ENCODE measurements at places on chromosomes 2 and 18. TPM values are rescaled to one million over a fixed set of nuclear protein-coding genes. Genes with fewer than 3 reads are reported as not detected.

Gene IMMT
- polyA plus RNA-seq = 107 TPM

DNA sequence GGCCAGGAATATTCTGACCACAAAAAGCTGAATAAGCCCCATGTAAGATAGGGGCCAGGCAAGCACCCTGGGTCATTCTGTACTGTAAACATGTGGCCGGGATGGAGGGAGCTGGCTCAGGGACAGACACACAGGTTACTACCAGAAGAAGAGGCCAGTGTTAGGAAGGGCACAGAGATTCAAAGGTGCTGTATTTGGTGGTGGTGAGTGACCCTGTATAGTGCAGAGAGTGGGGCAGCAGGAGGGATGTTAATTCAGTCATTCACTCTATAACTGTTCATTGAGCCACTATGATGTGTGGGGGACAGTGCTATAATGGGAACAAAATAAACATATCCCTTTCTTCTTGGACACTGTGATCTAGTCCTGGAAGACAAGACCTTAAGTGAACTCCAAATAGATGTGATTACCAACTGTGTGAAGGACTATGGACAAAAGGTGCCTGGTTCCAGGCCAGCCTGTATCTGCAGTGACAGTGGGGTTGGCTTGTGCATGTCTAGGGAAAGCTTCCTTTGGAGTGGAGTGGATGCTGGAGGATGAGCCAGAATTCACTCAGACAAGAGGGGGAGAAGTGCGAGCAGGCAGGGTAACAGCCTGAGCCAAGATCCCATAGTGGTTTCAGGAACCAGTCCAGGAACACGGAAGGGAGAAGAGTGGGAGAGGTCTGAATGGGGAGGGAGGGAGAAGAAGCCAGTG, 8.3 kb downstream of the MOCOS start:
- DNase-seq = no peak

DNA sequence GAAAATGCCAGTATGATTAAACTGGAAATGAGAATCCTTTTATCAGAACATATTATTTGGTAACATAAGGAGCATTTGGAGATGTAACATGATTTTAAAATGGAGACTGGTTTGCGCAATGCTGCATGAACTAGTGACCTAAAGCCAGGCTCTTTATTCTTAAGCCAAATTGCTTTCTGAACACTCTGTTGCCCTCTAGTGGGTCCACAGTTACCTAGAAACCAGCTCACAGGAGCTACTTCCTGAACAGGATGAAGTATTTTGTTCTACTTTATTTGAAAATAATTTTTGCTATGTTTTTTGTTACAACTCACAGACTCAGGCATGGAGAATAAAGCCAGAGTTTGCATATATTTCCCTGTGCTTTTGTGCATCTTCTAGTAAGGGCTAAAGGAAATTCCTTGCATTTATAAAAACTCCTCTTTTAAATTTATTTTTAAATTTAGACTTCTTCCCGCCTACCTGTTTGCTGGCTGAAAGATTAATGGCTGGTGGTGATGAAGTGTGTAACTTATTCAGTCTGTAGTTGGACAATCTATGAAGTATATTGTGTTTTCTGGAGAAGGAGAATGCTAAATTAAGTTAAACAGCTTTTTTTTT, 146.7 kb downstream of the PARD3B start:
- DNase-seq = peak; percentile 86

DNA sequence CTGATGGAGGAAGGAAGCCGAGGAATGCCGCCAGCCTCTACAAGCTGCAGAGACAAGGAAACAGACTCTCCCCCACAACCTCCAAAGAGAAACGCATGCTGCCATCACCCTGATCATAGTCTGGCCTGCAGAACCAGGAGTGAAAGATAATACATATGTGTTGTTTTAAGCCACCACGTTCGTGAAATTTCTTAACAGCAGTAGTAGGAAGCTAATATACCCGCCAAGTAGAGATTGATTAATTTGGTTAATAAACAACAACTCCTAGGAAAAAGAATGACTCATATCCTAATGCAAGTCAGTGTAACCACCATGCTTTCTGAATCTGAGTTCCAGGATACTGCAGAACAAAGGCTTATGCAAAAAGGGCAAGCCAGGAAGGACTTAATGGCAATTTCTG, 36.6 kb downstream of the LONRF2 start:
- DNase-seq = no peak
